ENCODE measurements at places on chromosomes 5 and 9.

GRCh38 chr9:16867576-16868311, 2.7 kb downstream of the BNC2 start:
- DNase-seq = no peak

GRCh38 chr5:174521449-174521848, 202.9 kb upstream of the MSX2 start:
- DNase-seq = no peak

DNA sequence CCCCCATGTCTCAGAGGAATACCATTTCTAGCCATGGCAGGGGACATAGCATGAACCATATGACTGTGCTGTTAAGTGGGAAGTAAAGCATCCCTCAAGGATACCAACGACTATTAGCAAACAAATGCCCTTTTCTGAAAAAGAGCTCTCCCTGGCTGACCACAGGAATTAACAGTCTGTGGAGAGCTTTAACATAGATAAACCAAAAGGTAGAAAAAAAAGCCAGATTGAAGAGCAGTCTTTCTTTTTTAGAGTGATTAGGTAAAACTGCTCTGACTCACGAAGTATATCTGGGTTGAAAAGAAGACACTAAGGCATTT, 532.7 kb upstream of the DMAC1 start:
- no peak for DNase-seq

DNA sequence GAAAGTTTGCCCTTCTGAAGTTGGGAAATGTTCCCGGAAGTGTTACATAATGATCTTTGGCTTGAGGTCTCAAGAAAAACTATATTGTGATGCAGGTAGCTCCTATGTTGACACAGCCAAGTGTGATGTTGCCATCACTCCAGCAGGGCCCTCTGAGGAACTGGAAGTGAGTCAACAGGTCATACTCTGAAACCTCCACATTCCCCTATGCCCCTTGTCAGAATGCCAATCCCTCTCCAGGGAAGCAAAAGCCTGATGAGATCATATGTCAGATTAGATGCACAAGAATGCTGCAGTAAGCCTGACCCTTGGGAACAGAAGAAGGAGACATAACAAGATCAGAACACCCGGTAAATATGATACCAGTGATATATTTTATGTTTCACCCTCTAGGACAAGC, 66.8 kb upstream of the ITGA2 start:
- no peak for DNase-seq

- DNase-seq = no peak
These were observed 194.2 kb upstream of the GLRA1 start for GRCh38 chr5:152118676-152119470.

- no peak for DNase-seq
These were observed 145.3 kb upstream of the PAPPA start for GRCh38 chr9:116008278-116008677.

DNA sequence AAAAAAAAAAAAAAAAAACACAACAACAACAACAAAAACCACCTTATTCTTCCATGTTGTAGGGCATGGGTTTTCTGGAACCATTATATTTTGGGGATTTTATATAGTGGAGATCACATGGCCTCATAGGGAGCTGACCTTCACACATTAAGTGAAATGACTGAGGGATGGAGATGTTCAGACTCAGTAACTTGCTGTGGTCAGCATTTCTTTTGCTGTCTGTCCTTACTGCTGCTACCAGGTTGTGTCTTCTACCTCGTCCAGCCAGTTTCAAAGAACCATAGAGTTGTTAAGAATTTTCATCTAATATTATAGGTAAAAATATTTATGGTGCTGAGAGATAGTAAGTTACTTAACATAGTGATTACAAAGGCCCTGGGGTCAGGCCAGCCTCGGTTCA, 107.6 kb downstream of the PDE8B start:
- DNase-seq = no peak

- no peak for DNase-seq
These were observed 8.4 kb downstream of the PTGES2 start for GRCh38 chr9:128118971-128119665.

GRCh38 chr9:114908805-114909448, 21.5 kb downstream of the TNFSF8 start:
- peak; percentile 42 for DNase-seq

DNA sequence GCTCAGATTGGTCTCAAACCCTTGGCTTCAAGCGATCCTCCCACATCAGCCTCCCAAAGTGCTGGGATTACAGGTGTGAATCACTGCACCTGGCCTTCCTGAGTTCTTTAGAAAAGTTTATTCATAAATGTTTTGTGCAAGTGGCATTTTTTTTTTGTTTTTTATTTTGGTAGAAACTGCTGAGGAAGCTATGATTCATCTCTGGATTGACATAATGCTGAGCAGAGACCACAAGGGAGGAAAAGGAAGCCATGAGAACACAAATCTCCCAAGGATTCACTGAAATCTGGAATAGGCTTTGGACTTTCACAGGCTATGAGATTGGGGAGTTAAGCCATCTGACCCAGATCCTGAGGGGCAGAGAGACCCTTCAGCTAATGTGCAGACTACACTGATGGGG, 3.4 kb upstream of the SLC46A2 start:
- no peak for DNase-seq

DNA sequence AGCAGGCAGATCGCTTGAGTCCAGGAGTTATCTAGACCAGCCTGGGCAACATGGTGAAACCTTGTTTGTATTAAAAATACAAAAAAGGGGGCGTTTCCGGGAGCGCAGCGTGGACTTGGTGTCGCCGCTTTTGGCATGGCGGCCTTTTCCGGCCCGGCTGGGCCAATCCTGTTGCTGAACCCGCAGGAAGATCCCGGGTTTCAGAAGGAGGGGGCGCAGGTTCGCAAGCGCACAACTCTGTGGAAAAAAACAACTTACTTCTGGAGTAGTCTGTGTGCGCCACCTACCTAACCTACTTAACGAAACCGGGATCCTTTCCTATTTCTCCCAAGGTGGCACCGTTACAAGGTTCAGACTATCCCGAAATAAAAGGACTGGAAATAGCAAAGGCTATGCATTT, 198.6 kb downstream of the MSX2 start:
- no peak for DNase-seq

DNA sequence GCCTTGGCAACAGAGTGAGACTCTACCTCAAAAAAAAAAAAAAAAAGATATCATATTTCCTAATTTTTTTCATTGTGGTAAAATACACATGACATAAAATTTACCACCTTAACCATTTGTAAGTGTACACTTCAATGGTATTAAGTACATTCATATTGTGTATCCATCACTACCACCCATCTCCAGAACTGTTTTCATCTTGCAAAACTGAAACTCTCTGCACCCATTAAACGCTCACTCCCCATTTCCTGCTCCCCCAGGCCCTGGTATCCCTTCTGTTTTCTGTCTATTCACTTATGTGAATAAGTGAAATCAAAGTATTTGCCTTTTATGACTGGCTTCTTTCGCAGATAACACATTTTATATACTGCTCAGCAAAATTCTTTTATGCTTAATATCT, 12.8 kb downstream of the LRRC8A start:
- DNase-seq = peak; percentile 58

- DNase-seq = no peak
These were observed 115.2 kb upstream of the LHFPL2 start for GRCh38 chr5:78763659-78764189.

GRCh38 chr5:153818626-153819025, 220.1 kb downstream of the FAM114A2 start:
- no peak for DNase-seq

DNA sequence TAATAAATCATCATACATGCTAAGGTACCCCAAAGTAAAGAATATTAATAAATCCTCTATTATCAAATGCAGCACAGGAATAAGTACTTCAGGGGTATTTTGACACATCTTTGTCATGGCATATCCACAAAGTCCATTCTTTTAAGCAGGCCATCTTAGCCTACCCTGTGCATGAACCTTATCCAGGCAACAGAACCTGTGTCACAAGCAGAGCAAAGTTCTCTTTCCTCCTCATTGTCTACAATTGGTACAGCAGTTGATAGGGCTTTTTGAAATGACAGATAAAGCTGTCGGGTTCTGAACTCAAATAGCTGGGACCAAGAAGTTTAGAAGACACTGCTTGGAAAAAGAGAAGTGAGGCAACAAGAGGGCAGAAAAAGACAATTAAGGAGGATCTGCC, 30.8 kb upstream of the PURA start:
- DNase-seq = no peak

- DNase-seq = no peak
These were observed 218.1 kb upstream of the CD180 start for GRCh38 chr5:67414712-67415111.

DNA sequence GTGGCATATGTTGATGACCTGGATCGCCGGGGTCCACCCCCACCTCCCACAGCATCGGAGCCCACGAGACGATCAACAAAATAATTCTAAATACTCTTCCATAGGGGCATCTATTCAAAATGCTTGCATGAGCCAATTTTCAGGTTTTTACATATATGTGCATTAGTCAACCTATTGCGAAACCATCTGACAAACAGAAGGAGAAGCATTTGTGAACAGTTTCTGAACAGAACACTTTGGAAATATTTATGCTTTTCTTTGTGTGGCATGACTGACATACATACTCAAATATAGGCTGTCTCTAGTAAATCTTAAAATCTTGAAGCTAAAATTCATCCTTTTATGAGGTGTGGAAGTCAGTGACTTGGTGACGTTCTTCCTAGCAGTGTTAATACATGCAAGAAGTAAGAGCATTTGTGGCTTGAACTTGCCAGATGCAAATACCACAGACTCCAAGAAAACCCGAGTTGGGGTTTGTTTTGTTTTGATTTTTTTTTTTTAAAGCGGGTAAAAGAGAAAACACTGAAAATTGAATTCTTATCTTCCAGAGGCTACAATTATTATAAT, 5.3 kb downstream of the GPR151 start:
- no peak for DNase-seq

DNA sequence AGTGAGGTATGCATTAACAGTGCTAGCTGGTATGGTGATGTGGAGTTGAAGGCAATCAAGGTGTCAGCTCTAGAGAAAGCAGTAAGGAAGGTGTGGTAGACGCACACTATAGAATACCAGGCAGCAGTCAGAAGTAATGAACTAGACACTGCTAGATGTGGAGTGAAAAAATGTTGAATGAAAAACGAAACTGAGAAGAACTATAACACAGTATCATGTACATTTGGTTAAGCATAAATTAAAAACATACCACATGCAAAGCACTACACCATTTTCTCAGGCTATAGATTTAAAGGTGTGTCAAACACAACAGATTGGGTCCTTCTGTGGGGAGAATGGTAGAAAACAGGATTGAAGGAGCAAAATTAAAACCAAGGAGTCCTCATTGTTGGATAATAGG, 15.4 kb downstream of the ZNF622 start:
- no peak for DNase-seq

- DNase-seq = no peak
These were observed 467.5 kb upstream of the PAPPA start for GRCh38 chr9:115686069-115686468.

GRCh38 chr9:127817881-127818434, 15.3 kb downstream of the FPGS start:
- no peak for DNase-seq

GRCh38 chr5:54531546-54531945, 14.0 kb downstream of the SNX18 start:
- no peak for DNase-seq
